ENCODE measurements at places on chromosomes 12 and 14. TPM values are rescaled to one million over a fixed set of nuclear protein-coding genes. Genes with fewer than 3 reads are reported as not detected.

Gene FOXN3
- total RNA-seq, result 74.7 TPM

Gene VWF
- total RNA-seq, result 101 TPM

Gene CELA1
- total RNA-seq, result not detected

Gene GDF3
- total RNA-seq, result not detected

Gene TSHR
- 1.7 TPM for total RNA-seq

Gene CCDC175
- total RNA-seq, result not detected

Gene PRKD1
- total RNA-seq, result 19.2 TPM

Gene TCL1A
- 3.5 TPM for total RNA-seq

Gene ACVRL1
- total RNA-seq, result 82.7 TPM

Measured in tongue (tissue), 3 donors.